Peyer's patch (tissue), 4 donors: ENCODE measurements at places on chromosomes 4 and X. TPM values are rescaled to one million over a fixed set of nuclear protein-coding genes. Genes with fewer than 3 reads are reported as not detected.

Gene ALB
- 2.5 TPM for total RNA-seq

DNA sequence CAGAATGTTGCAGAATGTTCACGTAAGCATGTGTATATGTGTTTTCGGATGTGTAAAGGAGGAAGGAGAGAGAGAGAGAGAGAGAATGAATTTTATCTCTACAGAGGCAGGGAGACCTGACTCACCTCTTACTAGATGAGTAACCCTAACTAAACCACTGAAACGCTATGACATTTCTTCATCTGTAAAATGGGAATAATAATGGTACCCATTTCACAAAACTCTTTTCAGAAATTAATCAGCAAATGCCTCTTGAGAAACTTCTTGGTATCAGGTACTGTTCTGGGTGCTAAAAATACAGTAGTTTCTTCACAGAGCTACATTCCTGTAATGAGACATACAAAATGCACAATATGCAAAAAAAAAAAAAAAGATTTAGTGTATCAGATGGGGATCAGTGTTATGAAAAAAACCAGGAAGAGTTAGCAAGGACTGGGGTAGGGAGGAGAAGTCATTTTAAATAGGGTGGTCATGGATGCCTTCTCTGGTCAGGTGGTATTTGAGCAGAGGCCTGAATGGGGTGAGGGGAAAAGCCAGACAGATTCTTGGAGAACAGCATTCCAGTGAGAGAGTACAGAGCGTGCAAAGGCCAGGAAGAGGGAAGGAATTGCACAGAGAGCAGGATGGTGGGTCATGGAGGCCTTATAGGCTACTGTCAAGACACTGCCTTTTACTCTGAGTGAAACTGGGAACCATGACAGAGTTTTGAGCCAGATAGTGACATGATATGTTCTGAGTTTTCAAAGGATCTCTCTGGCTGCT is 84.9 kb upstream of the SPANXB1 start:
- no peak for DNase-seq

DNA sequence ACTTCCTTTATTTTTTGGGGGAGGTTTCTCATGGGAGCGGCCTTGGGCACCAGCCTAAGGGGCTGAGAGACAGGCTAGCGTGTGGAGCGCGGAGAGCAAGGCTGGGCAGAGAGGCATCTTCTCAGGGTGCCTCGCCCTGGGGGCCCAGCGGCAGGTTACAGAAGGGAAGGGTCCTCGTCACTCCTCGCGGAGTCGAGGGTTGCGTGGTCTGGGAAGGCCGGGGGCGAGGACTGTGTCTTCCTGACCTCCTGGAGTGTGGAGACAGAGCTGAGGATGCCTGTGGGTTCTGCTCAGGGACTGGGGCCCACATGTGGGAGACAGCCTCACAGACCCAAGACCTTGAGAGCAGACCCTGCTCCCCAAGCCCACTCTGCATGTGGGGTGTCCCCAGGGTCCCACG is 79.6 kb upstream of the LRPAP1 start:
- DNase-seq: no peak

Gene ZDHHC9
- 57.4 TPM for total RNA-seq

Gene CSN2
- total RNA-seq: not detected

- peak; percentile 93 for DNase-seq
These were observed at the start of gene GPAT3 for GRCh38 chr4:83535520-83536361. TSS of gene GPAT3 (plus strand) at chr4:83536108. CDS start at chr4:83536623, 515 bp downstream.

DNA sequence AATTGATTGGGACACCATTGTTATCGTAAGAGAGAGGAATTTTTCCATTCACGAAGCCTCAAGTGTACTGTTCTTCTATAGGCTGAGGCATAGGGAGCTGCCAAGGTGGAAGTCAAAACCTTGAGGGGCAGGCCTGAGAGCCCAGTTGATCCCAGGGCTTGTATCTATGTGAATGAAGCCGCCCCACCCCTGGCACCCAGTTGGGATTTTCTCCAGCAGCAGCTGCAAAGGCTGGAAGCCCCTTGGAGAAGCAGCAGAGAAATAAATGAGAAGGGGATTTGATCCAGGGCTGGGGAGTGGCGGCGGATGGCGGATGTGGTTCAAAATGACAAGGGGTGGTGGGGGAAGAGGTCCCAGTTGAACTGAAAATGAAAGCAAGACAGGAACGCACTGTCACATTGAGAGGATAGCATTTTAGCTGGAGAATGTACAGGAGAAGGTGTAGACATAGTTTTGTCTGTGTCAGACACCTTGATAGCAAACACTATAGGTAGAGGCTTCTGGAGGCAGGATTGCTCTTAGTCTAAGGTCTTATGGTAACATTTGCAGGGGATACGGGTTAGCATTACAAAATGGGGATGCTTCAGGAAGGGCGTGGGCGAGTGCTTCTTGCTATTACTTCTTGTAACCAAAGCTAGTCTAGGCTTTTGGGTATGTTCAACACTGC is 32.6 kb downstream of the DOCK11 start:
- DNase-seq: peak; percentile 44

GRCh38 chr4:161249779-161250440 is 913.9 kb downstream of the FSTL5 start:
- no peak for DNase-seq

Gene F8A3
- 13.3 TPM for total RNA-seq

- DNase-seq: no peak
These were observed 46.6 kb upstream of the FAM47C start for GRCh38 chrX:36961590-36961989.

Gene ITM2A
- 9.8 TPM for total RNA-seq

- no peak for DNase-seq
These were observed 109.1 kb upstream of the BMPR1B start for GRCh38 chr4:94648699-94649098.

GRCh38 chr4:96152824-96153223 is 312.9 kb downstream of the PDHA2 start:
- no peak for DNase-seq

GRCh38 chr4:13378973-13379759 is 105.0 kb downstream of the RAB28 start:
- DNase-seq: no peak

Gene GATA1
- total RNA-seq: not detected

Gene ANK2
- 15.1 TPM for total RNA-seq

Gene CYTL1
- total RNA-seq: not detected

Gene MAGEC1
- total RNA-seq: not detected

- DNase-seq: no peak
These were observed 4.6 kb downstream of the HTRA3 start for GRCh38 chr4:8274066-8274652.

- no peak for DNase-seq
These were observed 41.8 kb downstream of the PRKG2 start for GRCh38 chr4:81173213-81173612.

Gene PPP4R3C
- total RNA-seq: not detected

DNA sequence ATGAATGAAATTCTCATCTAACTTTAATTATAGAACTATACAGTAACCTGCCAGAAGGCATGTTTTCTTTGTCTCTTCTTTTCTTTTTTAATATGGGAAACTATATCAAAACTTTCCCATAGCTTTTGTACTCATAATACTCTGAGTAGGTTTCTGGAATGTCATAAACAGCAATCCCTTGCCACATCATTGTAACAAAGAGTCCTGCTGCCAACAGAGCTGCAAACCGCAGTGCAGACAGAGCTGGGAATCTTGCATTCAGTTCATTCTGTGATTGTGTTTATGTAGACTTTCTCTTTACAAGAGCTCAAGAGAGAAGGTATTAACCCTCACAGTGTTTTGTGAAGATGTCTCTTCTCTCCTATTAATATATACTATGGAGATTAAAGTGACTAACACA is 304.4 kb upstream of the SLIT2 start:
- DNase-seq: no peak

Gene HTN1
- total RNA-seq: not detected
